Right lobe of liver (tissue), 6 donors: ENCODE measurements at places on chromosomes 7 and 10. TPM values are rescaled to one million over a fixed set of nuclear protein-coding genes. Genes with fewer than 3 reads are reported as not detected.
A peak's percentile ranks its signal among the peaks of the same experiment; 100 is the strongest.

GRCh38 chr7:50317221-50317678, 12.7 kb downstream of the IKZF1 start:
- DNase-seq = no peak
- H3K27ac ChIP-seq = no peak overlapping the region
- no peaks in the 10 kb centered on the region for H3K36me3 ChIP-seq
- H3K4me3 ChIP-seq = no peak overlapping the region
- no peaks in the 10 kb centered on the region for H3K4me1 ChIP-seq

The TRPV6 gene
- 1.5 TPM for total RNA-seq

DNA sequence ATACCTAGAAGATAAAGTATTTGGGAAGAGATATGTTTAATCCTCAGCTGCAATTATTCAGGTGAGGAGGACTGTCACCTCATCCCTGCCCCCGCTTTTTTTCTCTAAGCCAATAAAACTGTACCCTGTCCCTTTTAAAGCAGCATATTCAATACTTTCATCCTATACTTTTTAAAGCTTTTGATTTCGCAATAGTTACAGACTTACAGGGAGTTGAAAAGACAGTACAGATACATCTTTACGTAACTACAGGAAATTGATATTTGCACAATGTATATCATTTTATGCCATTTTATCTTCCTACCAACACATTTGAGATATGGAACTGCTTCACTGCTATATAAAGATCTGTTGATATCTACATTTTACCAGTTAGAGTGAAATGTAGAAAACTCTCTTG, 47.6 kb downstream of the STK17A start:
- no peak overlapping the region for H3K27ac ChIP-seq
- H3K4me1 ChIP-seq = no peaks in the 10 kb centered on the region
- H3K27me3 ChIP-seq = no peaks in the 10 kb centered on the region
- no peak for DNase-seq
- H3K36me3 ChIP-seq = no peaks in the 10 kb centered on the region

The NODAL gene
- total RNA-seq = not detected

The CHRM2 gene
- 0.27 TPM for total RNA-seq

- peak overlapping the region; percentile 76 for H3K4me3 ChIP-seq
- H3K36me3 ChIP-seq = no peaks in the 10 kb centered on the region
- H3K27ac ChIP-seq = no peak overlapping the region
- no peak for DNase-seq
These were observed 1.9 kb downstream of the CYP26A1 start for GRCh38 chr10:93075369-93076221.

- no peak for DNase-seq
- no peak overlapping the region for H3K27ac ChIP-seq
- H3K4me3 ChIP-seq = no peak overlapping the region
- no peaks in the 10 kb centered on the region for H3K4me1 ChIP-seq
- no peaks in the 10 kb centered on the region for H3K27me3 ChIP-seq
These were observed 101.4 kb downstream of the ANK3 start for GRCh38 chr10:60288256-60288655.

GRCh38 chr10:103884681-103885139, 29.3 kb upstream of the SH3PXD2A start:
- H3K4me1 ChIP-seq = no peaks in the 10 kb centered on the region
- no peak for DNase-seq
- H3K4me3 ChIP-seq = no peak overlapping the region
- no peaks in the 10 kb centered on the region for H3K27me3 ChIP-seq
- no peaks in the 10 kb centered on the region for H3K36me3 ChIP-seq
- H3K27ac ChIP-seq = no peak overlapping the region

The PPA1 gene
- 103 TPM for total RNA-seq

- no peak overlapping the region for H3K27ac ChIP-seq
- no peaks in the 10 kb centered on the region for H3K36me3 ChIP-seq
- no peak overlapping the region for H3K4me3 ChIP-seq
- H3K4me1 ChIP-seq = no peaks in the 10 kb centered on the region
These were observed 96.8 kb upstream of the PCBD1 start for GRCh38 chr10:70984986-70985722.

DNA sequence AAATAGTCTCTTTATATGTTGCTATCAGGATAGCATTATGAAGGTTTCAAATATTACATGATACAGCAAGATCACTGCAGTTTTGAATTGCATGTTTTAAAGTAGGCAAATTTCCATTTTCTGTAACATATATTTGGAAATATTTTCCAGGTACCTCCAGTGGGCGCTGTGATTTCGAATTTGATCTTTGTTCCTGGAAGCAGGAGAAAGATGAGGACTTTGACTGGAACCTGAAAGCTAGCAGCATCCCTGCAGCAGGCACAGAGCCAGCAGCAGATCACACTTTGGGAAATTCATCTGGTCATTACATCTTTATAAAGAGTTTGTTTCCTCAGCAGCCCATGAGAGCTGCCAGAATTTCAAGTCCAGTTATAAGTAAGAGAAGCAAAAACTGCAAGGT, 299.0 kb downstream of the MALRD1 start:
- H3K27ac ChIP-seq = no peak overlapping the region
- H3K4me3 ChIP-seq = no peak overlapping the region
- no peaks in the 10 kb centered on the region for H3K27me3 ChIP-seq
- no peaks in the 10 kb centered on the region for H3K36me3 ChIP-seq
- H3K4me1 ChIP-seq = no peaks in the 10 kb centered on the region

The PLPP4 gene
- total RNA-seq = 0.35 TPM

DNA sequence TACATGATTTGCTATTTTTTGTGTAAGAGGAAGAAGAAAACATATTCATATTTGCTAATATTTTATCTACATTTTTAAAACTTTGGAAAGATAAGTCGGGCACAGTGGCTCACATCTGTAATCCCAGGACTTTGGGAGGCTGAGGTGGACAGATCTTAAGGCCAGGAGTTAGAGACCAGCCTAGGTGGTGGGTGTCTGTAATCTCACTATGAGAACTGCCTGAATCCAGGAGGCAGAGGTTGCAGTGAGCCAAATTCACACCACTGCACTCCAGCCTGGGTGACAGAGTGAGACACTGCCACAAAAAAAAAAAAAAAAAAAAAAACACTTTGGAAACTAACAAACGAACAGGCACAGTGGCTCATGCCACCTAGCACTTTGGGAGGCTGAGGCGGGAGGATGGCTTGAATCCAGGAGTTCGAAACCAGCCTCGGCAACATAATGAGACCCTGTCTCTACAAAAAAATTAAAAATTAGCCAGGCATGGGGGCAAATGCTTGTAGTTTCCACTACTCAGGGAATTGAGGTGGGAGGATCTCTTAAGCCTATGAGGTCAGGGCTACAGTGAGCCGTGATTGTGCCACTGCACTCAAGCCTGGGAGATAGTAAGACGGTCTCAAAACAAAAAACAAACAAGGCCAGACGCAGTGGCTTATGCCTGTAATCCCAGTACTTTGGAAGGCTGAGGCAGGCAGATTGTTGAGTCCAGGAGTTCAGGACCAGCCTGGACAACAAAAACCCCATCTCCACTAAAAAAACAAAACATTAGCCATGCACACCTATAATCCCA, 25.6 kb downstream of the HERC4 start:
- DNase-seq = no peak
- H3K27ac ChIP-seq = no peak overlapping the region
- H3K4me1 ChIP-seq = no peaks in the 10 kb centered on the region
- no peaks in the 10 kb centered on the region for H3K27me3 ChIP-seq
- no peak overlapping the region for H3K4me3 ChIP-seq
- H3K36me3 ChIP-seq = no peaks in the 10 kb centered on the region

GRCh38 chr10:33773253-33773573, 438.7 kb upstream of the NRP1 start:
- H3K4me1 ChIP-seq = no peaks in the 10 kb centered on the region
- DNase-seq = no peak
- H3K4me3 ChIP-seq = no peak overlapping the region
- no peaks in the 10 kb centered on the region for H3K27me3 ChIP-seq
- H3K27ac ChIP-seq = no peak overlapping the region

The TMEM229A gene
- total RNA-seq = not detected

GRCh38 chr7:110307776-110308175, 783.2 kb upstream of the LRRN3 start:
- no peak overlapping the region for H3K27ac ChIP-seq
- no peak overlapping the region for H3K4me3 ChIP-seq
- no peaks in the 10 kb centered on the region for H3K4me1 ChIP-seq
- H3K27me3 ChIP-seq = no peaks in the 10 kb centered on the region
- no peaks in the 10 kb centered on the region for H3K36me3 ChIP-seq

DNA sequence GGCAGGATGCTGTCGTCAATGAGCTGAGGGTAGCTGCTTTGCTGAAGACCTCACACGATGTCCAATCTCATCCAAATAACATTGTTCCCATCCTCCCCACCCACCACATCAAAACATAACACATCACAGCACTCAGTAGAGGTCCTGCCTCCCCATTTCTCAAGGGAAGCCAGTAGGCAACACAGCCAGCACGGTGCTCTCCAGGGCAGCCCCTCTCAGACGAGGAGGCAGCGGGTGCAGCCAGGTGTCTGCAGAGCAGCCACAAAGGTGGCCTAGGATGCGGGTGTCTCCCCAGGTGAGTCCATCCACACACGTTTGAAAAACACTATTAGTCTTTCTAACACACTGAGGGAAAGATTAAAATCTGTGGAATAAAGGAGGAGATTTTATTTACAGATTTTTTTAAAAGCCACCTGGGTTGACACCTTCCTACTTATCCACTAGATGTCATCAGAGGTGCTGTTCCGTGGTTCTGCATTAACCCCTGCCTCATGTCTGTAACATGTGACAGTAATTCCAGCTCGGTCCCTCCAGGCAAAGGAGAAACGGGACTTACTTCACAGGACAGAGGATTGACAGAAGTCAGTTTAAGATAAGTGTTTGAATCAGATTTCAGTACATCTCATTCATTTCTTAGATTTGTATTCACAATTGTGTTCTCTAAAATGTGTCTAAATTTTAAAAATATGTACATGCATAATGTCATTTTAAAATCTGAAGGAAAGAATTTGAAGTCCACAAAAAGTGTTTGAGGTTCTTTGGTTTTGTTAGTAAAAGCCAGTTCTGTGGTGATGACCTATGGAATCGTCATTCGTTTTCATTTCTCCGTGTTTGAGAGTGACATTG, 68.0 kb downstream of the LANCL2 start:
- H3K27ac ChIP-seq = no peak overlapping the region
- no peaks in the 10 kb centered on the region for H3K36me3 ChIP-seq
- H3K27me3 ChIP-seq = no peaks in the 10 kb centered on the region
- no peak overlapping the region for H3K4me3 ChIP-seq
- H3K4me1 ChIP-seq = no peaks in the 10 kb centered on the region
- no peak for DNase-seq

The CLDN4 gene
- total RNA-seq = 0.56 TPM

The HOXA1 gene
- 0.19 TPM for total RNA-seq

GRCh38 chr10:82477776-82478175, 602.8 kb downstream of the NRG3 start:
- H3K27me3 ChIP-seq = no peaks in the 10 kb centered on the region
- no peak overlapping the region for H3K27ac ChIP-seq
- H3K36me3 ChIP-seq = no peaks in the 10 kb centered on the region
- no peaks in the 10 kb centered on the region for H3K4me1 ChIP-seq

DNA sequence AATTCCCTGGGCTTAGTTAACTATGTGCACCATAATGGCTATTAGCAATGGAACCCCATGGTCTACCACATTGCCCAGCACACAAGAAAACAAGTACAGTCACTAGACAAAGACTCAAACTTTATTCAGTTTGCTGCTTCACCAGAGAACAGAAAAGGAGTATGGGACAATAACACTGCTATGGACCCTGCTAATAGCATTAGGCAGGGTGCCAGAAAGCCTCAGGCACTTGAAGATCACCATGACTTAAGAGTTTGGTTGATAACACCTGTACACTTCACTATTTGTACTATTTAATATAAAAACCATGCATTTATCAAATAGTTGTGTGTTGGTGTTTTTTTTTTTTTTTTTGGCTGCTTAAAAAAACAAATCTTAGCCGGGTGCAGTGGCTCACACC, 159.6 kb downstream of the KMT2E start:
- DNase-seq = no peak
- H3K4me3 ChIP-seq = no peak overlapping the region
- H3K4me1 ChIP-seq = no peaks in the 10 kb centered on the region
- no peaks in the 10 kb centered on the region for H3K27me3 ChIP-seq
- no peak overlapping the region for H3K27ac ChIP-seq

- H3K4me3 ChIP-seq = no peak overlapping the region
- H3K27me3 ChIP-seq = no peaks in the 10 kb centered on the region
- no peak overlapping the region for H3K27ac ChIP-seq
- DNase-seq = no peak
These were observed 1.8 kb downstream of the ARMC10 start for GRCh38 chr7:103076764-103077163.

The CCL24 gene
- not detected for total RNA-seq

The ZNF775 gene
- total RNA-seq = 1.6 TPM

The TMEM130 gene
- total RNA-seq = not detected

The COL13A1 gene
- 0.37 TPM for total RNA-seq

The PCLO gene
- 0.22 TPM for total RNA-seq

- no peaks in the 10 kb centered on the region for H3K36me3 ChIP-seq
- H3K4me1 ChIP-seq = no peaks in the 10 kb centered on the region
- H3K27me3 ChIP-seq = no peaks in the 10 kb centered on the region
These were observed 45.3 kb upstream of the ANKRD1 start for GRCh38 chr10:90966146-90966545.

The NSUN6 gene
- 24.0 TPM for total RNA-seq

GRCh38 chr7:30937416-30937815, 25.8 kb downstream of the AQP1 start:
- H3K4me3 ChIP-seq = no peak overlapping the region
- no peaks in the 10 kb centered on the region for H3K4me1 ChIP-seq
- no peaks in the 10 kb centered on the region for H3K36me3 ChIP-seq
- H3K27ac ChIP-seq = no peak overlapping the region
- no peaks in the 10 kb centered on the region for H3K27me3 ChIP-seq
